Stimulated activated CD4-positive, alpha-beta T cell treated with anti-CD3 and anti-CD28 coated beads, Interleukin-4, amount 100 ng/mL, for 48 hours (primary cell): ENCODE measurements at places on chromosomes 7 and 10.

DNA sequence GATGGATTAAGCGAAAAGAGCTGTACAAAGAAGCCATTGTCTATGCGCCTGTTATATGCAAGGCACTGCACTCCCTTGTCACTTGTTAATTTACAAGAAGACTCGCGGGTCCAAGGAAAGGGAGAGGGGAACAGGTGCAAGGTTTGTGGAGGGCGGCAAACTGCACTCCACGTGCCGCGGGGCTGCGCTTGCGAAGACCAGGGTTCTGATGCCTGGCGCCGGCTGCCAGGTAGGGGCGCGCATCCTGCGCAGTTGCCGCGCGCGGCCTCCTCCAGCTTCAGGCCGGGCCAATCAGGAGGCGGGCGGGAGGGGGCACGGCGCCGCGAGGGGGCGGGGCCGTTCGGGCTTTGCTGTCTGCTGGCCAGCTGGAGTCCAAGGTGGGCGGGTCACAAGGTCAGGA is 140.6 kb upstream of the PALS2 start:
- no peak for DNase-seq

GRCh38 chr10:76270464-76270863 is 839.0 kb downstream of the LRMDA start:
- DNase-seq: no peak

DNA sequence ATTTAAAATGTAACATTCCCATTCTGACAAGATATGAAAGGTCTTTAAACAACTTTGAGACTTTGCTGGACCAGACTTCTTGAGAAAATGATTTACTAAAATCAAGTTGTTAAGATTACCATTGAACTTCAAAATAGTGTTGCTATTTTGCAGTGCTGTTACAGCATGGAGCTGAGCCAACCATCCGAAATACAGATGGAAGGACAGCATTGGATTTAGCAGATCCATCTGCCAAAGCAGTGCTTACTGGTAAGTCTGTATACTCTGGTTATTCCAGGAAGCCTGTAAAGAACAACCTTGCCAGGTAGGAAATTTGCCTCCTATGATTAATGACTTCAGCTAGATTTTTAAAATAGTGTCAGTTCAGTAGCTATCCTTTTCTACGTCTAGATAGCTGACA is 18.8 kb downstream of the TNKS2 start:
- no peak for DNase-seq

GRCh38 chr10:1465993-1466764 is 271.1 kb downstream of the ADARB2 start:
- DNase-seq: no peak

- no peak for DNase-seq
These were observed 3.7 kb downstream of the LRRC4 start for GRCh38 chr7:128027485-128027980.

DNA sequence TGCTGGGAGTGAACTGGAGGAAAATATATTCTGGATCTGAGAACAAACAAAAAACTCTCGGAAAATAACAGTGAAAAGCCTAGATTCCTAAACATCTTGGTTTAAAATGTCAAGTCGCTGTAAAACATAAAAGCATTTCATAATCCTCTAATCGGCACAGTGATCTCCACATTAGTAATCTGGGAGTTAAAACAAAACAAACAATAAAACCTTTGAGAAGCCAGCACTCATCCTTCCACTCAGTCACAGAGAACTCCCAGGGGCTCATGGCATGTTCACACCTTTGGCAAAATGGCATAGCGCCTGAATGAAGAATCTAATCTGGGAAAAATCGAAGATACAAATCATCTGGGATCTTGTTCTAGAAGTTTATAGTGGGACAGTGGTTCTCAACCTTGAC is 24.1 kb upstream of the HPS1 start:
- DNase-seq: no peak
